ENCODE measurements at places on chromosomes 16 and 17.

DNA sequence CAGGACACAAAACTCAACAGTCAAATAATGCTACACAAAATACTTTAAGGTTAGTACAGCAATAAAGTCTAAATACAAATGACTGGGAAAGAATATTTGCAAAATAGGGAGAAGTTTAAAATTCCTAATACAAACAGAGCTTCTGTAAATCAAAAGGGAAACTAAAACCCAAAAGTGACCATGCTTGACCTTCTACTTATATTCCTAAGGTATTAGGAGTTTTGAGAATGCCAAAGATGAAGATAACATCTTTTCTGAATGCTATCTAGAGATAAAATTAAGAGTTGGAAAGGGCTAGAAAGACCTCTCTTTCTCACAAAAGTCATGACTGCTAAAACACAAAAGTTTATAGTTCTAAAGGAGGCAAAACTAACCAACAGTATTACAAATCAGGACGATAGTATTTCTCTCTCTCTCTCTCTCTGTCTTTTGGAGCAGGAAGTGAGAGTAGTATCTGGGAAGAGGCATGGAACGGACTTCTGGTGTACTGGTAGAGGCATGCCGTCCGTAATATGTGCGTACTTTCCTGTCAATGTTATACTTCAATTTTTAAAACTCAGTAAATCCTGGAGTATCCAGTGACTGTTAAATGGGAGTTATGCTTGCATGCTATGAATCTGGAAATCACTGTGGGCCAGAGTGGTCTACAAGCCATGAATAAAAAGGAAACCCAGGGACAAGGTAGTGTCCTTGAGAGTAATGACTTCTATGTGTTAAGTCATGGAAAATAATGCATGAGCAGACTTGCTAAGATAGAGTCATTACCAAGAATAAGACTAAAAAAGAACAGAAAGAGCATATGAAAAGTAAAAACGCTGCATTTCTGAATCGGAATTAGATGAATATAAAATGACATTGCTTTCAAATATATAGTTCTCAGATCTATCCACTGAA, 49.7 kb upstream of the ANKFY1 start:
- DNase-seq = no peak

- no peak for DNase-seq
Observed at GRCh38 chr17:78211032-78211431, 3.0 kb upstream of the BIRC5 start.

DNA sequence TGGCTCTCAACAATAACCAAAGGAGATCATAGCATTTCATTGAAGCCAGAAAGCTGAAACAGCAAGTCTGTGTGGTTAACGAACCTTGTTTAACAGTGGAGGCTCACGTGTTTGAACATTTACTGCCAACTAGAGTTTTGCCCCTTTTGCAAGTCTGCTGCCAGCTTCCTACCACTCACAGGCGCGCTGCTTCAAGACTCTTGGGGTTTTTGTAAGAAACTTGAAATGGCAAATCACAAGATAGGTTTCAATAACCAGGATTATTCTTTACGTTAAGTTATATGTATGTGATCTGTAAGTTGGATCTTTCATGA, 1.2 kb downstream of the SNTB2 start:
- DNase-seq = no peak

DNA sequence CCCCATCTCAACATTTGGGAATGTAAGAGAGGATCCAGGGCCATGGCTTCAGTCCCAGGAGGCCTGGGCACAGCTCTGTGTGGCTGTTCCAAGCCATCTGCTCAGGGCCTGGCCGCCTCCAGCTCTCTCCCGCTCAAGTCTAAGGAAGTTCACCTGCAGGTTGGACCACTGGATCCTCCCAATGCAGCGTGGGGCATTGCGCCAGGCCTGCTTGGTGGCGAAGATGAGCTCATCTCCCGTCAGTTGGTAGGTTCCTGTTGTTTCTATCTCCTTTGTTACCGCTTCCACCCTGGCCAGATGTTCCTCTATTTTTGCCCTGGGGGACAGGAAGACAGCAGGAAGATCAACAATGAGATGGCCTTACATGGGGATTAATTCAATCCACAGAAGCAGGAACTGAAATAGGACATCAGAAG, 17.5 kb downstream of the NOS2 start:
- no peak for DNase-seq

- no peak for DNase-seq
Observed at GRCh38 chr16:78098087-78098486, 1.4 kb upstream of the WWOX start.

DNA sequence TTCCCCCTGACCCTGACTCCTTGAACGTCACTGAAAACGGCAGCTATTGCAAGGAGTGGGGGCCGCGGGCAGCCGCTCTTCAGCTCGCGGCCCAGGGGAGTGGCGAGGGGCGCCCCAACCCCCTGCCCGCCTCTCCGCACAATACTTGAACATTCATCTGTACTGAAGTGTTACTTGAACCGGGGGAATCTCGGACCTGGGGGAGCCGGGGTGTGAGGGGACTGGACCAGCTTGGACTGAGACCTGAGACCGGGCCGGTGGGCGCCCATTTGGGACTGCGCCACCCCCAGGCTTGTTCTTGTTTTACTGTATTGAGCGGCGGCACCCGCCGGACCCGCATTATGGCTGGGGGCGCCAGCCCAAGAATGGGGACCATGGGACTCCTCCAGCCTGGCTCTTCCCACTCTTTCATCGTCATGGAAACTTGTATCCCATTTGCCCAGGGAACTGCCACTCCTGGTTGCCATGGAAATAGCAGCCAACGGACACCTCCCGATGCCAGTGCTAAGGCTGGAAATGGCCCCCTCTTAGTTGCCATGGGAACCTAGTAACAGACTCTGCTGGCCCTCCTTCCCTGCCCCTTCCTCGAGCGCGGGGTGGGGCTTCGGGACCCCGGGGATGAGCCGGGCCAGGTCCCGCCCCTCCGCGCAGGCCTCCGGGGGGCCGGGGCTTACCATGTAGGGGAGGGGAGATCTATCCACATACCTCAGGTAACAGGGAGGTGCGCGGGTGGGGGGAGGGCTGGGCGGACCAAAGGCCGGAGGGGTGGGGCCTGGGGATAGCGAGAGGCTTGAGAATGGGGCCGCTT, 805 bp upstream of the ORAI3 start:
- no peak for DNase-seq

GRCh38 chr17:19363460-19364035, 1.0 kb upstream of the B9D1 start:
- no peak for DNase-seq

DNA sequence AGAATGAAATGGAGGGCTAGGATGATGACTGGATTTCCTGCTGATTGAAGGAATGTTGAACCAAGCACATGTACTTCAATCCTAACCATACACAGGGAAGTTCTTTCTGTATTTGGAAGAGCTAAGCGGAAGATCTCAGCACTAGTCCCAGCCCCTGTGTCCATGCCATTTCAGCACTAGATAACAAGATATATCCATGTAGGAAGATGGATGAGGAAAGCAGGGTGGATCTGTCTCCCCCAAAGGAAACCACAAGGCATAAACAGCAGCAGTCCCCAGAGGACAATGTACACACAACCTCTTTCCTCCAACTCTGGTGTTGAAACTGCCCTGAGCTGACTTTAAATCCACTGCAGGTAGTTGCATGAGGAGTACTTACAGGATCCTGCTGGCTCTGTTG, 75.1 kb downstream of the GRIN2A start:
- DNase-seq = no peak

GRCh38 chr16:2484898-2485508, 10.1 kb downstream of the TBC1D24 start:
- DNase-seq = no peak

DNA sequence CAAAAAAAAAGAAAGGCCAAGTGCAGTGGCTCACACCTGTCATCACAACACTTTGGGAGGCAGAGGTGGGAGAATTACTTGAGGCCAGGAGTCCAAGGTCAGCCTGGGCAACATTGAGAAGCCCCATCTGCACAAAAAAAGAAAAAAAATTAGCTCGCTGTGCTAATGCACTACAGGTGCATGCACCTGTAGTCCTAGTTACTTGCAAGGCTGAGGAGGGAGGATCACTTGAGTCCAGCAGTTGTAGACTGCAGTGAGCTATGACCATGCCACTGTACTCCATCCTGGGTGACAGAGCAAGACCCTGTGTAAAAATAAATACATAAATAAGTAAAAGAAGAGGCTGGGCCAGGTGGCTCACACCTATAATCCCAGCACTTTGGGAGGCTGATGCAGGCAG, 39.7 kb downstream of the DCAKD start:
- no peak for DNase-seq

DNA sequence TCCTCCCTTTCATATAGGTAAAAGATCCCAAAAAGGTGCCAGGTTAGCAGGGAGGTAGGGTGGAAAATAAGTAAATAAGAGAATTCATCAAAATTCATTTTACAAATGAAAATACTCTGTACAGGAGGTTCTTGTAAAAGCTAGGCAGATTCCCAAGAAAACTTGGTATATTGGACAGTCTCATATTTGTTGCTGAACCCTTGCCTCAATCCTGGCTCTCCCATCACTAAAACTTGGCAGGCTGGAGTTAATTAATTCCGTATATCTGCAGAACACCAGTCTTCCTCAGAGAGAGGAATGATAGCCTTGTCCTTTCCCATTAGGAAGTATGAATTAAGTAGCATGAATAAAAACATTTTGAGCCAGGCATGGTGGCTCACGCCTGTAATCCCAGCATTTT, 66.2 kb upstream of the MTMR4 start:
- DNase-seq = no peak

DNA sequence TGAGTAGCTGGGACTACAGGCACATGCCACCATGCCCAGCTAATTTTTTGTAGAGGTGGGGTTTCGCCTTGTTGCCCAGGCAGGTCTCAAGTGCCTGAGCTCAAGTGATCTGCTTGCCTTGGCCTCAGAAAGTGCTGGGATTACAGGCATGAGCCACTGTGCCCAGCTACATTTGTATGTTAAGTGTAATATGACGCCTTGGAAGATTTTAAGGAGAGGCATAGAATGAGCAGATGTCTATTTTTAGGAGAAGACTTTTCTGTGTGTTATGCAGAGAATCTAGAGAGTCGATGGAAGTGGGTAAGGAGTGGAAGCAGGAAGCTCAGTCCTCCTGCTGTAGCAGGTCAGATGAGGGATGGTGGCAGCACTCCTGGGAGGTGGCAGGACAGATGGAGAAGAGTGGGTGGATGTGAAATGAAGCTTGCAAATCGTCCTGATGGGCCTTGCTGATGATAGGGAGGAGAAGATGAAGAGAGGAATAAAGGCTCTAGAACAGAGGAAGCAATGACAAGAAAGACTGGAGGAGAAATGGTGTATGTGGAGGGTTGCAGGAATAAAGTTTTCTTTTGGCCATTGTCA, 125.3 kb downstream of the SHISA6 start:
- DNase-seq = no peak

DNA sequence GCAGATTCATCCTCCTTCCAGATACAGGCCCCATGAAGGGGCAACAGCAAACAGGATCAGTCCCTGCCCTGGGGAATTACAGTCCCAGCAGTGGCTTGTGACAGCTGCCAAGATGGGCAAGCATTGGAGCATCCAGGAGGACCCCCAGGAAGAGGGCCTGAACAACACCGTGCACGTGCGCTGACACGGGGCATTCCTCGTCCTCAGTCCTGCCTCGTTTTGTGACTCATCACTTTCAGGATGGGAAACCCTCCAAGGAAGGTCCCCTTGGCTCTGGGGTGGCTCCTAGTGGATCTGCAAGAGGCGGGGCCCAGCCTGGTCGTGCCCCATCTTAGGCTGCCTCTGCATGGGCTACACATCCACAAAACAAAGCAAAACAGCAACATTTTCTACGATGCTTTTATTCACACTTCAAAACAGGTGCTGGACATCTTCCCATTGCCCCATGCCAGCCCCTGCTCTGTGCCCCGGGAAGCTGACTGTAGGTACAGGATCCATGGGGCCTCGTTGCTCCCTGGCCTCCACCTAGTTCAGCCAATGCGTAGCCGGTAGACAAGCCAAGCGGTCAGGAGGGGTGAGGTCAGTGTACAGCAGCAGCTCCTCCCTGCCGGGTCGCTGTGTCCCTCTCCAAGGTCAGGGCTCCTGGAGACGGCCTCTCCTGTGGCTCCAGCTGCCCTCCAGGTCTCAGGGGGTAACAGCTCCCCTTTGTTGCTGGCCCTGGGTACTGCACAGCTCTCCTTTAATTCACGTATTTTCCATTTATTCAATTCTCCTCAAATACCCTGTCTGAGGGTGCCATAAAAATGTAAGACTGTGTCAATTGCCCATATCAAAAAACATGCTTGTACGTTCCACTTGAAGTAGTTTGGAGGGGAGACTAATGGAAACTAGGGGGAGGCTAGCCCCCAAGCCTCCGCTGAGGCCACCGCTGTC, 32.2 kb downstream of the ACTG1 start:
- no peak for DNase-seq

GRCh38 chr16:80283466-80284392, 257.1 kb upstream of the DYNLRB2 start:
- no peak for DNase-seq

GRCh38 chr16:85574672-85575475, 38.2 kb upstream of the GSE1 start:
- DNase-seq = no peak

GRCh38 chr17:58520843-58521430, 6.5 kb upstream of the MTMR4 start:
- DNase-seq = no peak

DNA sequence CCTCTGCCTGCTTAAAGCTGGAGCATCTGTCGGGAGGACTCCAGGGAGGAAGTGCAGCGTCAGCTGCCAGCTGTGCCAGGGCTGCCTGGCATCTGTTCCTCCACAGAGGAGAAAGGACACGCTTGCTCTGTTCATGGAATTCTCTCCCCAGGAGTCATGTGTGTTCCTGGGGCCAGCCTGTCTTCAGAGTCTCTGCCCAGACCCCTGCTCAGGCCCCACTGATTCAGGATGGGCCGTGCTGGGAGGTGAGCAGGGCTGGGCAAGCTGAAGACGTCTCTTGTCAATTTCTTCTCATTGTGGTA, 24.2 kb downstream of the CRISPLD2 start:
- DNase-seq = no peak

DNA sequence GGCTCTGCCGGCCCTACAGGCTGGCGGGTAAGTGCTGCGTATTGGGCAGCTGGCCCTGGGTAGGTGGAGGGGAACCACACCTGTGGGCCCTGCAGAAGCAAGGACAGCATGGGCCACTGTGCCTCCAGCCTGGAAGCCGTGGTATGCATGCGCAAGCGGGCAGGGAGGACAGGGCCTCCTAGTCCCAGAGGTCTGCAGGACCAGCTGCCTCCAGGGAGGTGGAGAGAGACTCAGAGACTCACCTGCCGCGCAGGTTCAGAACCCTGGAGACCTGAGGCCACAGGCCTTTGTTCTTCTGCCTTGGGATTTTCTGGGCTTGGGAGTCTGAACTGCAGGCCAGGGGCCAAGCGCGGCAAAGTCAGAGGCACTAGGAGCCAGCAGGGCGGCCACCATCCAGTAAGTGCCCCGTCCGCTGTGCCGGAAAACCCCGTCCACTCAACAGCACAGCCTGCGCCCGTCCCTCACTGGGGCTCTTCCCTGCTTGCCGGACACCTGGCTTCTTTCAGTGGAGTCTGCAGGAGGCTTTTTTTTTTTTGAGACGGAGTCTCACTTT, 8.8 kb upstream of the RAB40C start:
- DNase-seq = no peak

GRCh38 chr16:12572316-12572985, 231.2 kb downstream of the CPPED1 start:
- no peak for DNase-seq
